ENCODE measurements at places on chromosomes 7 and 10.

DNA sequence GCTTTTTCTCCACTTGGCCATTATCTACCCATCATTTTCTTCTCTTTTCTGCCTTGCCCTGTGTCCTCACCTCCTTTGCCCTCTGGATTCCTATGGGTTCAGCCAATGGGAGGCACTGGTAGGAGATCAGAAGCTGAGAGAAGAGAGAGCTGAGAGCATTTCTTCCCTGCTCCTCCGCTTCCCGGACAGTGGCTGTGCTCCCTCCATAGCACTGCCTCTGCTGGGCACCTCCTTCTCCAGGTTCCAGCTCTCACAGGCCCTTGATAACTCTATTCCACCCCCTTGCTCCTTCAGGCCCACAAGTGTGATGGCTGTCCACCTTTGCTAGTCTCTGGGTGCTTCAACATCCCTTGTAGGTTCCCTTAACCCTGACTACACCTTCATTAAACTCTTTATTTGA lies 79.6 kb downstream of the LSM5 start:
- DNase-seq = no peak

DNA sequence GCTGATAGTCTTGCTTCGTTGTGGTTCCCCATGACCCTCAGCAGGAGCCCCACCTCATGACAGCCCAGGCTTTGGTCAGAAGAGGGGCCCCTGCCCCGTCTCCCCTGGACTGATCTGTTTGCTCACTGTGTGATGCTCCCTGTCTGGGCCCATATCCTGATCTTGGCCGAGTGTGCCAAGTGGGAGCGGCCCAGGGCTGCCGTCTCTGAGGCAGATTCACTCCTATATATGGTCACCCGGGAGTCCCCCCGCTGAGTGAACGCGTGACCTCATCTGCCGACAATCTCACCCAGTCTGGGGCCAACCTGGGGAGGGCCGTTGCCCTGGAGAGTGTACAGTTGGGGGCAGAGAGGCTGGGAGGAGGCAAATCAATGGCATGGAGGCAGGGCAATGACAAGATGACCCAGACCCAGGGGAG lies 34.5 kb downstream of the PPIF start:
- no peak for DNase-seq

GRCh38 chr7:131501930-131502685 lies 54.3 kb downstream of the PODXL start:
- no peak for DNase-seq

- no peak for DNase-seq
Measured at GRCh38 chr7:53476566-53476965, 441.1 kb downstream of the POM121L12 start.

DNA sequence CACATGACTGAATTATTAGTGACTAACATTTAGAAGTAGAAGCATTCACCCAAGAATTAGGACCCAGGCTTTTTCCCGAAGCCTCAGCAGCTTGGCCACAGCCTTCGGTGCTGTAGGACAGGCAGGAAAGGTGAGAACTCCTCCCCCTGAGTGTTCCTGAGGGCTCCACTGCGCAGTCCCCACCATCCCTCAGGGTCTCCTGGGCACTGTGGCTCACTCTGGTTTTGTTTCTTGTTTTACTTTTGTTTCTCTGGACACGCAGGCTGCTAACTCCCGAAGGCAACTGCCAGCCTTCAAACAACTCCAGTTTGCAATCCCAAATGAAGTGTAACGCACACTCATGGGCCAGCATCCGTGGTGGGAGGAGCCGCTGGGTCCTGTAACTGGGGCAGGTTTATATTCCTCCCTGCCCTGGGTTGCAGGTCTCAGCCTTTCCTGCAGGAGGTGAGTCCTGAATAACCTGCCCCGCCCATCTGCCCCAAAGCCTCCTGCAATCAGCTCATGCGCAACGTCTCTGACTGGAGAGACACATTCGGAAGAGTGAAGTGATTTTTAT lies 492.9 kb downstream of the PTPRN2 start:
- no peak for DNase-seq

- no peak for DNase-seq
Measured at GRCh38 chr10:81081887-81082620, 544.4 kb downstream of the SH2D4B start.

- no peak for DNase-seq
Measured at GRCh38 chr10:51804866-51805265, 105.5 kb upstream of the CSTF2T start.

- DNase-seq = no peak
Measured at GRCh38 chr10:95782318-95782717, 26.4 kb downstream of the ENTPD1 start.

DNA sequence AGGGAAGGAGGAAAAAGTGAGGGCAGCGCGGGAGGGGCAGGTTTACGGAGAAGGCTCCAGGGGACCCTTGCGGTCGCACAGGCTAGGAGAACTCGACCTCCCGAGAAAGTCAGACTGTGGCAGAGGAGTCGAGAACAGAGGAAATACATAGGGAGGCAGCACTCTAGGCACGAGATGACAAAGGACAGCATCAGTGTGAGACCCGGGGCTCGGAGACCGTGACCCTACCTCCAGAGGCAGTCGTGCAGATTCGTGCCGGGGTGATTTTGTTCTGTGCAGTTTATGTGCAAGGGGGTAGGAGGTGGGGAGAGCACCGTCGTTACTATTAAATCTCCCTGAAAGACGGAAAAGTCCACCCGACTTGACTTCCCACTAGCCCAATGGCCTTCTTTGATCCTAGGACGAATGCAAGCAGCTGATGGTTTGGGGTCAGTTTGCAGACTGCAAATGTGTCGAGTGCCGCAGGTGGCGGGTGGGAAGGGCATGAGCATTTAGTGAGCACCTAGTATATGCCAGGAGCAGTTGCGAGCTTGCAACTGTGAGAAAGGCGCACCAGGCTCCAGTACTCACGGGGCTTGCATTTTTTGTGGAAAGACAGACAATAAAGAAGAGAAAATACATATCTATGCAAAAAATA lies 674 bp upstream of the OSBPL3 start:
- peak; percentile 9 for DNase-seq

DNA sequence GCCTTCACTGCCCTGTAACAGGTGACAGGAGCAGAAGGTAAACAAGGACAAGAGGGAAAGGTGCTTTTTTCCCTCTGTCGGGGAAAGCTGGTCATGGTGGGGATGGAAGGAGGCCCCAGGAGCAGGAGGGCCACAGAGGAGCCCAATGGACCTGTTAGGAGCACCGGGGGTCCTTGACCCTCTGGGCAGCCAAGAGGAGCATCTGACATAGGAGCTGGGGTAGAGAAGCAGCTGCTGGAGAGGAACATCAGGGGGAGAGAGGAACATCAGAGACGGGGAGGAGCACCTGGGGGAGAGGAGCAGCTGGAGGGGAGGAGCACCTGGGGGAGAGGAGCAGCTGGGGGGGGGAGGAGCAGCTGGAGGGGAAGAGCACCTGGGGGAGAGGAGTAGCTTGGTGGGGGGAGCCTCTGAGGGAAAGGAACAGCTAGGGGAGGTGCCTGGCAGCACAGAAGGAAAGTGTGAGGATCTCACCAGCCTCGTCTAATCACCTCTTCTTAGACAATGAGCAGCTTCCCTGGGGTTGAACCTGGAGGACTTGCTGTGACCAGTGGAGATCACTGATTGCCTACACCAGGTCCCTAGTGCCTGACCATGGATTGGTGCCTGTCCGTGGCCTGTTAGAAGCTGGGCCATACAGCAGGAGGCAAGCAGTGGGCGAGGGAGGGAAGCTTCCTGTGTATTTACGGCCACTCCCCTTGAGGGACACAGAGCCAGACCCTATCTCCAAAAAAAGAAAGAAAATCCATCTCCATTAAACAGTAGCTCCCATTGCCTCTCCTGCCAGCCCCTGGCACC lies 37.6 kb downstream of the JAKMIP3 start:
- DNase-seq = no peak

- DNase-seq = no peak
Measured at GRCh38 chr10:11548768-11549099, 62.7 kb downstream of the USP6NL start.

- DNase-seq = no peak
Measured at GRCh38 chr7:45157653-45158401, at the start of gene RAMP3. RAMP3 (plus strand) TSS chr7:45157791; CDS start chr7:45157829, 38 bp downstream.

- DNase-seq = no peak
Measured at GRCh38 chr7:88092676-88092999, 127.2 kb downstream of the SRI start.

DNA sequence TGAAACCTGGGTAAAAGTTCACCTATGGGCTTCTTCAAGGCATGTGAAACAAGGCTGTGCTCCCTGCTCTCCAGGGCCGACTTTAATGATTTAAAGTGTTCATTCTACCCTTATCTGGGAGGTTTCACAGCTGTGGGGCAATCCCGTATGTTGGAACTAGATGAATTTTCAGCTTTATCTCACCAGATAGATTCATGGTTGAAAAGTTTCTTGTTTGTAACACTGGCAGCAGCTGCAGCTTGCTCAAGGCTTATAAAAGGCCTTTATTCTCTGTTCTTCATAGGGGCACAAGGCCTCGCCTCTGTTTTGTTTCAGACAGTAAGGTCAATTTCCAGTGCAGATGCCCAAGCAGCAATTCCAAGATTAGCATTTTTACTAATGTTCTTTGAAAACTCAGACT lies 70.4 kb upstream of the DNAJB12 start:
- no peak for DNase-seq

DNA sequence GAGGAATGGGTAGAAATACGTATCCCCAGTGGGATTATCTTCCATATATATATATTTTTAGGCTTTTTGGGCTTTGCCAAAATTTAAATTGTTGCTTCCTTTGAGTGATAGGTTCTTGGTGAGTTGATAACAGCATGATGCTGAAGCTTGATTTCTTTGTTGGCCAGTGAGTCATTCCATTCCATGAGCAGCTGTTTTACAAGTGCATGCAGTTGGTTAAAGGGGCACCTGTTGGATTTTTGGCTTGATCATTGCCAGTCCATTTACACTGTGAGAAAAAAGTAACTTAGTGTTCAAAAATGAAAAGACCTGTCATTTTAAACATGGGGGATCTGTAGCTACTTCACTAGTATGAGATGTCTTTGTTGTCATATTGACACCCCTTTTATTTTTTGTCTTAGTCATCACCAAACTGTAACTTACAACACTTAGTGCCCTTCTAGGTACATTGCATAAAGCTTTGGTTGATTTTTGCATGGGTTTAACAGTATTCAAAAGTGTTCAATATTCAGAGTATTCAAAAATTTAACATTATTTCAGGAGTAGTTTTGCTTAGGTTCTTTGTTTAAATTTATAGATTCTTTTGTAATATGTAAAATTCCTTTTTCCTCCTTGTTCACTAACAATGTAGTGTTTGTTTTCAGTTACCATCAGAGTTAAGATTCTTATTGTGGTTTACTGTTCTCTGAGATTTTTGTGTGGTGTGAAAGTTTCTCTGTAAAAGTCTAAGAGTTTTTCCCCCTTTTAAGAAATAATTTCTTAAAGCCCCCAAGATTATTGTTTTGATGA lies 8.8 kb downstream of the AKAP9 start:
- no peak for DNase-seq

Measured in stimulated activated CD8-positive, alpha-beta memory T cell treated with anti-CD3 and anti-CD28 coated beads, Interleukin-4, amount 100 ng/mL, for 1 hour (primary cell).